ENCODE measurements at places on chromosomes 1 and 21.

- no peak for DNase-seq
Measured at GRCh38 chr1:205026181-205026580, 16.8 kb upstream of the CNTN2 start.

- no peak for DNase-seq
Measured at GRCh38 chr1:243765676-243766075, 84.4 kb downstream of the AKT3 start.

DNA sequence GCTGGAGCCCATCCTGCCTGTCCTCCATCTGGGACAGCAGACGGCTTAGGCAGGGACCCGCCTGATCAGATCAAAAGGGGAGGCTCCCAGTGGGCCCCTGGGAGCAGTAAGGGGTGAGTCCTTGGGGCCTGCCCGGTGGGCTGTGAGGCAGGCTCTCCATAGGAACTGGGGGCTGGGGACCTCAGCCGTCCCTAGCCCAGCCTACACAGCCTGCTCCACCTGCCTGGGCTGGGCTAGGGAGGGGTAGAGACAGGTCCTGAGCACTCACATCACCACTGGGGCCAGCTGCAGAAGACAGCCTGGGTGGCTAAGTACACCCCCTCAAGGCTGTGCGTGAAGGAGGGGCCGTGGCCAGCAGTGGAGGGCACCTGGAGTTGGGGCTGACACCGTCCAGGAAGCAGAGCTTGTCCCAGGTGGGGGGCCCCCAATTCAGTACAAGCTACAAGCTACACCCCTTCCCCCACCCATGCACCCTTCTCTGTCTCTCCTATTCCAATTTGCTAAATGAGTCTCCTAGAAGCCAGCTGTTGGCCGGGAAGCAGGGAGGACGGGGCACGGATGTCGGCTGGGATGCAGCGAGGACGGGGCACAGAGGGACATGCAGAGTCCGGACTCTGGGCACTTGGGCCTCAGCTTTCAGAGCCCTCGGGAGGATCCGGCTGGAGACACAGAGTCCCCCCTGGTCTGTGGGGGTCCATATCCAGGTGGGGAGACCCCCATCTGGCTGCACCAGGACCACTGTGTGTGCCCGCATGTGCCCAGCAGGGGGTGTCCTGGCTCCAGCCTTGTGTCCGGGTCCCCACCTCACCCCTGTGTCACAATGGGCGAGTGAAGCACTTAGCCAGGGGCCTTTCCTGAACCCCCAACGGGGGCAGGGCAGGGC is 1.7 kb downstream of the ISG15 start:
- DNase-seq = no peak

- DNase-seq = peak; percentile 59
Measured at GRCh38 chr1:14599183-14599791, 802 bp downstream of the KAZN start.

DNA sequence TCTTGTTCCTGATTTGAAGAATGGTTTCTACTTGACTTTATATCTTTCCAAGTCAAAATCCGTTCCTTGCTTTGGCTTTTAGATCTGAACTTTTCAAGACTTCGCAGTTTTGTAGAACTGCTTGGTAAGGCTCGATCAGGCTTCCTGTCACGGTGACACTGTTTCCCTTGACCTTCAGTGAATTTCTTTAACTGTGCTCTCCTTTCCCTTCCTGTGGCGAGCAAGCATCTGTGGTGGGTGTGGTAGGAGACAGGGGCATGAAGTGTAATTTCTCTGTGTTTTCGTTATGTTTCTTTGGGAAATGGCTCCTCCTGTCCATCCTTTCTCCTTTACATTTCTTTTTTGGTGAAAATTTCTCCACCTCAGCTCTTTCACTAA is 10.4 kb downstream of the STYXL2 start:
- DNase-seq = no peak

DNA sequence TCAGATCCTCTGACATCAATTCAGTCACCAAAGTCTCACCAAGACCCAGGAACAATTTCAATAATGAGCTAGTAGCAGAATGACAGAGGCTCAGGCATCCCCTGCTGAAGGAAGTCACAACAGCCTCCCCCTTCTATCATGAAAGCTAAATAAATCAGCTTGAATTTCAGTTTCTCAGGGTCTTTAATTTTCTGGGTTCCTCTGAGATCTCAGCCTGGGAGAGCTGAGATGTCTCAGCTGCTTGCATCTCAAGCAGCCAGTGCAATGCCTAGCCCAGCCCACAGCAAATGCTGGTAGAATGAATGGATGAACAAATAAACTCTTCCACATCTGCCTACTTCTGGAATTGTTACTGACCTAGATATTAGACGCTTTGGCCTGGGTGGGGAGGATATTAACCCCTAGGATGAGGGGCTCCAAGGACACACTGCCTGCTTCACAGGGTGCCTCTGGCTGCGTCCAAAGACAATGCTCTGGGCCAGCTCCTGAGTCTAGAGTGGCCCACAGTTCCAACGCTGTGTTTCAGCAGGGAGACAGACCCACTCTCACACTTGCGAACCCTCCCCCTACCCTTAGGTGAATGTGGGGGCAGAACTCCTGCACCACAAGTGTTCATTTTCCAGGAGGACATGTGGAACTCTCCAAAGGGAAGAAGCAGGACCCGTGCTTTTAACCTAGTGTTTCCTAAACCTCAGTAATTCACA is 11.2 kb upstream of the LORICRIN start:
- no peak for DNase-seq

GRCh38 chr1:36343651-36344394 is 20.4 kb upstream of the EVA1B start:
- DNase-seq = no peak

- DNase-seq = no peak
Measured at GRCh38 chr1:973459-974292, 7.4 kb downstream of the PLEKHN1 start.

GRCh38 chr1:24635195-24635843 is 7.8 kb upstream of the SRRM1 start:
- DNase-seq = peak; percentile 13

DNA sequence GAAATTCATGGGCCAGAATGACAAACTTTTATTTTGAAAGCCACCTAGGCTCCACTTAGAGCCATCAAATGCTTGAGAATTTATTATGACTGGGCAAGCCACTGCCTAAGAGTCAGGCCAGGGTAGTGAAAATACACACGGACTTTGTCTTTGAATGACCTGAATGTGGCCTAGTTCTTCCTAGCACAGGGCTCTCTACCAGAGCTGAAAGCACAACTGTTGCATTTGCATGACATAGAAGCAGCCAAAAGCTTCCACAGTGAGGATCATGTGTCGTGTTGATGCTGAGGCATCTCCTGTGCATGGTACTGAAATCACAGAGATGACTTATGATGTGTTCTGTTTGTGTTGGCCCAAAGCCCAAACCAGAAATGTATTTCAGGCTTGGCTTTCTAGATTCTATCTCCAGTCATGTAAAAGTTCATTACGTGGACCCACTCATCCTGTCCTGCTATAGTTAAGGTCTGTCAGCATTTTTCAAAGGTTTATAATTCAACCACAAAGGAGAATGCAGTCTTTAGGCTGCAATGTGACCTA is 164.0 kb upstream of the UBE2U start:
- DNase-seq = no peak

DNA sequence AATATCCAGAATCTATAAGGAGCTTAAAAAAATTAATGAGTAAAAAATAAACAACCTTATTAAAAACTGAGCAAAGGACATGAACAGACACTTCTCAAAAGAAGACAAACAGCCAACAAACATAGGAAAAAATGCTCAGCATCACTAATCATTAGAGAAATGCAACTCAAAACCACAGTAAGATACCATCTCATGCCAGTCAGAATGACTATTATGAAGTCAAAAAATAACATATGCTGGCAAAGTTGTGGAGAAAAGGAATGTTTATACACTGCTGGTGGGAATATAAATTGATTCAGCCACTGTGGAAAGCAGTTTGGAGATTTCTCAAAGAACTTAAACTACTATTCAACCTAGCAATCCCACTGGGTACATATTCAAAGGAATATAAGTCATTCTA is 25.3 kb downstream of the PIGK start:
- no peak for DNase-seq

- DNase-seq = no peak
Measured at GRCh38 chr1:116127123-116127847, 16.1 kb downstream of the MAB21L3 start.

GRCh38 chr1:51285055-51285454 is 45.3 kb downstream of the TTC39A start:
- DNase-seq = peak; percentile 62

- DNase-seq = no peak
Measured at GRCh38 chr1:115164484-115164883, 75.2 kb upstream of the TSPAN2 start.

GRCh38 chr1:54314696-54315095 is 91.5 kb downstream of the SSBP3 start:
- DNase-seq = no peak

DNA sequence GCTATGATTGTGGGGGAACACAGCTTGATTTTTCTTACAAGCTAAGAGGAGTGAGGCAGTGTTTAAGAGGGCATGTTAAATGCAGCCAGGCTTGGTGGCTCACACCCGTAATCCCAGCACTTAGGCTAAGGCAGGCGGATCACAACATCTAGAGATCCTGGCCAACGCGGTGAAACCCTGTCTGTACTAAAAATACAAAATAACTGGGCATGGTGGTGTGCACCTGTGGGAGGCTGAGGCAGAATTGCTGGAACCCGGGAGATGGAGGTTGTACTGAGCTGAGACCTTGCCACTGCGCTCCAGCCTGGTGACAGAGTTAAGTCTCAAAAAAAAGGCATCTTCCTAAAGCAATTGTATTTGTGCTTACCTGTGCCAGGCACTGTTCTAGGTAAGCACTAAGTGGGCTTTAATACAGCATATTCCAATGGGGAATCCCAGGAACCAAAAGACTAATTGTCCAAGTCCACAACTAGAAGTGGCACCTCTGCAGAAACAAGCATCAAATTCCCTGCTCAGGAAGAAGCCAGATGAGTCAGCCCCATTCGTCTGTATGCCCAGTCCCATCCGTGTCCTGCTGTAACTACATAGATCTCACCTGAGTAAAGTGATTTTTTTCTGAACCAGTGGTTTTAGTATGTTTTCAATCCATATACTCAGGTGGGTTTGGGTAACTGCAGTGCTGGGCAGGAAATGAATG is 4.6 kb downstream of the RCC1 start:
- DNase-seq = peak; percentile 63

DNA sequence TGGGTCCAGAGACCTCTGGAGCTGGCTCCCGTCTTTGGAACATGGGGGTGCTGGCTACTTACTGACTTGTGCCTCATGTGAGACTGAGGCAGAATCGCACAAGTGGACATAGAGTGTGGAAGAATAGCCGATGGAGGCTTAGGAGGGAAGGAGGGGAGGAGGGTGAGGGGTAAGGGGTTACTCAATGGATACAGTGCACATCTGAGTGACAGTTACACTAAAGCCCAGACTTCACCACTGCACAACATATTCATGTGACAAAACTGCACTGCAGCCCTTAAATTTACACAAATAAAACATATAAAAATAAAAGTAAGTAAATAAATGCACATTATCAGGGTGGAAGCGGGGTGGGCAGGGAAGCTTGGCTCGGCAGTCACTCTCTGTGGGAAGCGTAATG is 197.7 kb upstream of the RAB4A start:
- no peak for DNase-seq

GRCh38 chr1:117138106-117138505 is 16.6 kb upstream of the TRIM45 start:
- DNase-seq = no peak

DNA sequence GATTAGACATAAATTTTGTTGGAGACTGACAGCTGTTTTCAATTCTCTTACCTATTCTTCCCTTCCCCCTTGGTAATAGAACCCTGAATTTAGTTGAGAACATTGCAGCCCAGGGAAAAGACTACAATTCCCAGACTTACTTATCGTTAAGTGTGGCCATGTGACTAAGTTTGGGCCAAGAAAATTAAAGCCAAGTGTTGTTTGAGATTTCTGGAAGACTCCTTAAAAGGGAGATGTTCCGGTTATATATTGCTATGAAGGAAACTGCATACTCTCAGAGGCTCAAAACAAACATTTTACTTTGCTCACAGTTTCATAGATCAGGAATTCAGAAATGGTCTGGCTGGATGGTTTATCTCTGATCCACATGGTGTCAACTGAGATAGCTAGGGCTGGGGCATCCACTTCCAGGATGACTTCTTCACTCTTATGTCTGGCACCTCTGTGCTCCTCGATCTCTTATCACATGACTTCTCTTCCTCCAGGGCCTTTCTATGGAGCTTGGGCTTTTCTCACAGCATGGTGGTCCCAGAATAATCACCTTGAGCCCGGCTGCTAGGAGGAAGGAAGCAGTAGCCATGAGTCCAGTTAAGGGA is 22.4 kb upstream of the CD34 start:
- DNase-seq = no peak

DNA sequence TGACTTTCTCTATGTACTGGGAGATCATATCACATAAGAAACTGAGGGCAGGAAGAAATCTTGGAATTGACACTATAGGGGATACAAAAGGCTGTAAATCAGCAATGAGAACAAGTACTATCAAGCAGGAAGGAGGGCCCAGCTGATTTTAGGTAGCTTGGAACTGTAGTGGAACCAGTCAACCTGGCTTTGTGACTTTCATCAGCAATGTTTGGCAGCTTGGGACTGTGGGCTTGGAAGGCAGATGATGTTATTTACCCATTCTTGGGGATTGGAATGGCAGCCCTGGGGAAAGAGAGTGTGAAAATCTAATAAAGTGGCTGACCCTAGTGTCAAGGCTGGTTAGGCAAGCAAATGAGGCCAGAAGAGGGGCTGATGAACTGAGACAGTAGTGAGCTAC is 1073.3 kb downstream of the ADGRL2 start:
- no peak for DNase-seq

GRCh38 chr1:67773462-67773861 is 59.8 kb downstream of the GNG12 start:
- DNase-seq = no peak

GRCh38 chr1:25922971-25923552 is 16.8 kb upstream of the STMN1 start:
- DNase-seq = peak; percentile 6

DNA sequence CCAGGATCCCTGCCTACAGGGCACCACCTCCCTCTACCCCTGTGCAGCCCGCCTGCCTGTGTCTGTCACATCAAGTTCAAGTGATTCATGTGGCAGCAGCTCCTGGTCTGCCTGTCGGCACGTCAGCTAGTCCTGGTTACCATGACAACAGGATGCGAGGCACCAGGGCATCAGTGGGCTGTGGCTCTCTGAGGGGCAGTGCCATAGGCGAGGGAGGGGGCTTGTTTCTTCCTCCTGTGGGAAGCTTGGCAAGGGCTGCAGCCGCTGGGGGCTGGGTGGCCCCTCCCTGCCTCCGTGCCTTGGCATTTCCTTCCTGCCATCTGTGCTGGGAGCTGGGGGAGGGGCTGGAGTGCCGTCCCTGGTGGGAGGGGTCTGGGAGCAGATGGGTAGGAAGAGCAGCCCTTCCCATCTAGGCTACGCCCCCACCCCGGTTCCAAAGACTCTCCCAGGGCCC is 43.1 kb downstream of the FOXO6 start:
- DNase-seq = no peak

Measured in GM06990 (cell line).